ENCODE measurements at places on chromosomes 3 and 15.

- DNase-seq = no peak
Measured at GRCh38 chr15:101578443-101578894, 73.7 kb downstream of the TM2D3 start.

DNA sequence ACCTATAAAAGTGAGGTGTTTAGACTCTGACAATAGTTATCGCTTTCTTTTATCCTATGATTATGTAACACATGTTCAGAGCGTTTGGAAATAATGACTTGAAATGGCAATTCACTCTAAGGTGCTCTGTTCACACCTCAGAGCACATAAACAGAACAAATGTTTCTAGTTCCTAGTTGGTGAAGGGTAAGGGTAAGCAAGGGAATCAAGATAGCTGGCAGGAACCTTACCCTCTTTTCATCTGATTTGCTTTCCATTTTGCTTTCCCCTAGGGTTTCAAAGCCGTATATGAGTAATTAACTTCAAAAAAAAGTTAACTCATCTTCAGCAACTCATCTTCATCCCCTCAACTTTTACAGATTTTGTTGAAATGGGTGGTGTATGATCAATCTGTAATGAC lies 2.3 kb upstream of the ATOSA start:
- DNase-seq = no peak

DNA sequence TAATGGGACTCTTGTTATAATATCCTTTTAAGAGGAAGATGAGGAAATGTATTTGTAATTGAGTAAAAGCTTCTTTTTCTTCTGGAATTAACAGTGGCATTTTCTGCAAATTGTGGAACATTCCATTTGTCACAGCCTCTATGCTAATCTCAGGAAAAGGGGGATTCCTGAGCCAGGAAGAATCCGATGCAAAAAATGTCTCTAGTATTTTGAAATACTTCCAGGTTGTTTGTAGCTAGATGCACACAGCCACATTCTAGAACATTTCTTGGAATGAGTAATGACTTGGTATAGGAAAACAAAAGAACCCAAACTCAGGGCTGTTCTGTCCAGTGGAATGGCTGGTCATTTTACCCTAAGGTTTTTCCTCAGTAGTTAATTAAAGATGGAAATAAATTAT lies 98.5 kb upstream of the SLC2A2 start:
- no peak for DNase-seq

DNA sequence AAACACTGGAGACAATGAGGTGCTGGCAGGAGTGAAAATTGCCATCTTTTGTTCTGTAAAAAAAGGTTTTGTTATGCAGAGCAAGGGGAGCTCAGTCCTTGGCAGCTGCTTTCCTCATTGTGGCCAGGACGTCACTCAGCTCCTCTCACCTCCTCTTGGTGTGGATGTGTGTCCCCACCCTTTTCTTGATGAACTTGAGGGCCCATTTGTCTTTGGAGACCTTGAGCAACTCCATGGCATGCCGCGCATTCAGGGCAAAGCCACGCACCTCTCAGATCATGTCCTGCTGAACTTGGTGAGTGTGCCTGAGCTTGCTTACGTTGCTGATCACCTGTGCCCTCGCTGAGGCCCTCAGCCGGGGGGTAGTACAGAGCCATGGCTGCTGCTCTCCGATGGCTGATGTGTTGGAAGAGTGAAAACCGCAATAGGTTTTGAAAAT lies 24.5 kb upstream of the BDH1 start:
- no peak for DNase-seq

- no peak for DNase-seq
Measured at GRCh38 chr3:5270666-5271371, 83.3 kb downstream of the EDEM1 start.

- DNase-seq = peak; percentile 36
Measured at GRCh38 chr3:197456261-197457091, 99.3 kb downstream of the BDH1 start.

GRCh38 chr3:53350652-53351051 lies 3.3 kb upstream of the DCP1A start:
- DNase-seq = no peak

GRCh38 chr3:128489927-128490649 lies 2.9 kb downstream of the GATA2 start:
- no peak for DNase-seq

GRCh38 chr15:85164841-85165466 lies 183.3 kb downstream of the PDE8A start:
- DNase-seq = no peak

GRCh38 chr3:12737319-12737718 lies 21.7 kb downstream of the TMEM40 start:
- no peak for DNase-seq

- DNase-seq = no peak
Measured at GRCh38 chr3:25510797-25511196, 82.7 kb downstream of the RARB start.

DNA sequence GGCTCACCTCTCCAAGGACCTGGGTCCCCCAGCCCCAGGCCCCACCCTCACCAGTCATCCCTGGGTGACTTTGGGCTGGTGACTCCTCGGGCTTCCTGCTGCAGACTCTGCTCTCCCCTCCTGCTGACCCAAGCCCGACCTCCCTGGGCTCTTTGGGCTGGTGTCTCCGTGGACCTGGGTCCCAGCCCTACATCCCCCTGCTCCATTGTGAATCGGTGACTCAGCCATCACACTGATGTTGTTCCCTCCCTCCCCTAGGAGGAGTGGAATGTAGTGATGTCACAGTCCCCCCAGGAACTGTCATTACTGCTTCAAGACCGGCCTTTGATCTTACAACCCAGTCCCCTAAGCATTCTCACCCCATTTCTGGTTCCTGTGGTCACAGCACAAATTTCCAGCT lies 83.7 kb downstream of the ADAMTS7 start:
- DNase-seq = no peak

- no peak for DNase-seq
Measured at GRCh38 chr3:126499401-126499800, 18.2 kb downstream of the UROC1 start.

DNA sequence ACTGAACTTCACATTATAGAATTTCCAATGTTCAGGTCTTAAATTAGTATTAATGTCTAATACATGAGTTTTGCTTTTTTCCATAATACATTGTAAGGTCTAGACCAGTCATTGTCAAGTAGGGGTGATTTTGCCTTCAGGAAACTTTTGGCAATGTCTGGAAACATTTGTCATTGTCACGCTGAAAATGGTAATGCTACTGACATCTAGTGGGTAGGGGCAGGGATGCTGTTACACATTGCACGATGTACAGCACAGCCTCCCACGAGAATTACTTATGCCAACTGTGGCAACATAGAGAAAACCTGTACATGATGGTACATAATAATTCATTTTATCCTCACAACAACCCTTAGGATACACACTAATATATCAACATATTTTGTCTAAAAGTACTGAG lies 384.1 kb downstream of the CADM2 start:
- DNase-seq = no peak

DNA sequence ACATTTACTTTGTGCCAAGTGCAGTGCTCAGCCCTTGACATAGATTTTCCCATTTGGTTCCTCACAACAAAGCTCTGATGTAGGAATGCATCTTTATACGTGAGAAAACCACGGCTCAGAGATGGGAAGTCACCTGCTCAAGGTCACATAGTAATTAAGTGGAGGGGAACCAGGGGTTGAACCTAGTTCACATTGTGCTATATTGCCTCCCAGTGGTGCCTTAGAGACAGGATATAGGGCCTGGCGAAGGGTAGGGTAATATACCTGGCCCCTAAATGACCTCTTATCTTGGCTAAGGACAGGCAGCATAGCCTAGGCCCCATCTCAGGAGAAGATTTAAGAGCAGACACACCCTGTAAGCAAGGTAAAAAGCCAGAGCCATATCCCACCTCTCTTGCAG lies 71.5 kb downstream of the FOXP1 start:
- peak; percentile 3 for DNase-seq

- no peak for DNase-seq
Measured at GRCh38 chr15:100692671-100693070, 90.3 kb downstream of the ASB7 start.

DNA sequence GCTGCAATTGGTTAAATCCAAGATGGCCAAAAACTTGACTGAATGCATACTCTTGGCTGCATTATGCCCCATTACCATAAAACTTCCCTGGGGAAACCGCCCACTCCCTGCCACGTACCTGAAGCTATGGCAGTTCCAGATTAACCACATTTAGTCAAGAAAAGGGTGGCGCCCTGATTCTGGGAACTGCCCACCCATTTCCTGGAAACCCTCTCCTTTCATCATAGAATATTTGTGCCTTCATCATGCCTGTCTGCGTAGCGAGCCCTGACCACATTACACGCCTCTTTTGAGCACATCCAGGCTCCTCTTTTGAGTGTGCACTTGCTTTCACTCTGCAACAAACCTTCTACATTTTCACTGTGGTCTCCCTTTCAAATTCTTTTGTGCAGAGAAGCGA lies 5.2 kb downstream of the LINS1 start:
- peak; percentile 92 for DNase-seq

DNA sequence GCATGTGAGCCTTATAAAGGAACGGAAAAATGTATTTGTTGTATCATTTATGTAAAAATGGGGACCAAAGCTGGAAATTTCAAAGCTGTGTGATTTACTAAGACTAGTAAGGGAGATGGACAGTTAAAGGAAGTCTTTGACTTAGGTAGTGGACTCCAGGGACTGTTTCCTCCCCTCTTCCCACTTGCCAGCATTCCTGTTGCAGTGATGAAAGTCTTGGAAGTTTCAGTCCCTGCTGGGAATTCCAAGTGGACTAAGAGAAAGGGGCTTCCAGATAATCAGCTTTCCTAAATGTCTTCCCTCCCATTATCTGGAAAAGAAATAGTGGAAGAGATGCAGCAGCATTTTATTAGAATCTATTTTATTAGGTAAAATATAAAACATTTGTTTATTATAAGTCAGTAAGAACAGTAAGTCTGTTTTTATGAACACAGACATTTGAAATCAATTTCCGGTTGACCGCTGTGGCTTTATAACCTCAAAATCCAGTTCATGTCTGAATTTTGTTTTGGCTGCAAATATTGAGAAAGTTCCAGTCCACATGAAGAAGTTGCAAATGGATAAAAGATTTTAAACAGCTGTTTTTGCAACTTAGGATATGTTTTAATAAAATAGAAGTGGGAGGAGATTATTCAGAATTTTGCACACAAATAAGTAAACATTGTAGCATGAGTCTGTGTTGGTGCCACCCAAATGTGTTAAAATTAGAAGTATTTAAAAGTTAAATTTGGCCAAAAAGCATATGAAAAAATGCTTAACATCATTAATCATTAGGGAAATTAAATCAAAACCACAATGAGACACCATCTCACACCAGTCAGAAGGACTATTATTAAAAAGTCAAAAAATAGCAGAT lies 141.8 kb downstream of the IL20RB start:
- no peak for DNase-seq

GRCh38 chr15:37978231-37978630 lies 43.8 kb downstream of the TMCO5A start:
- no peak for DNase-seq

DNA sequence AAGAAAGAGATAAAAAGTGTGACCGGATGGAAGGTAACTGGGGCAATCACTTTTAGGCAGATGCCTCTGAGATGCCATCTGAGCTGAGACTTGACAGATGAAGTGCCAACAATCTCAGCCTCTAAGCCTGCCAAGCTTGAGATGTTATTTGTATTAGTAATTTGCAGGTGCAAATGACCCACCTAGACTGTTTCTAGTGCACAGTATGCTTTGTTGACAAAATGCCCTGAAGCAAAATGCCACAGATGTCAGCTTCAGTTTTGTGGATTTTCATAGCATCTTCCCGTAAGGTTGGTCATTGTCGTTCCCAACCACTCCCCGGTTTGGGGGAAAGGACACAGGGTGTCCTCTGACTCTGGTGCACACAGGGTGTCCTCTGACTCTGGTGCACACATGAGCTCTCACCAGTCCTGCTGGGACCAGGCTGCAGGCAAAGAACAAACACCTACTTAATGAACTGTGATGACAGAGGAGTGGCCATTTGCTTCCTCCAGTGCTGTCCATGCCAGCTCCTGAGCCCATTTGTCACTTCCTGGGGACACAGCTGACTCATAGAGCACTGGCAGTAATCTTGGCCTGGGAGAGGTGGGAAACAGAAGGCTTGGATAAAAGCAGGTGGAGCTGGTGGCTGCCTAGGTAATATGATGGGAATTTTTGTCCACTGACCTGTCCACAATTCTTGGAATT lies 16.7 kb upstream of the PPP1R2 start:
- DNase-seq = no peak

- DNase-seq = no peak
Measured at GRCh38 chr15:69824075-69824876, 273.4 kb downstream of the TLE3 start.

- DNase-seq = no peak
Measured at GRCh38 chr15:45678459-45679178, 43.8 kb downstream of the SQOR start.

DNA sequence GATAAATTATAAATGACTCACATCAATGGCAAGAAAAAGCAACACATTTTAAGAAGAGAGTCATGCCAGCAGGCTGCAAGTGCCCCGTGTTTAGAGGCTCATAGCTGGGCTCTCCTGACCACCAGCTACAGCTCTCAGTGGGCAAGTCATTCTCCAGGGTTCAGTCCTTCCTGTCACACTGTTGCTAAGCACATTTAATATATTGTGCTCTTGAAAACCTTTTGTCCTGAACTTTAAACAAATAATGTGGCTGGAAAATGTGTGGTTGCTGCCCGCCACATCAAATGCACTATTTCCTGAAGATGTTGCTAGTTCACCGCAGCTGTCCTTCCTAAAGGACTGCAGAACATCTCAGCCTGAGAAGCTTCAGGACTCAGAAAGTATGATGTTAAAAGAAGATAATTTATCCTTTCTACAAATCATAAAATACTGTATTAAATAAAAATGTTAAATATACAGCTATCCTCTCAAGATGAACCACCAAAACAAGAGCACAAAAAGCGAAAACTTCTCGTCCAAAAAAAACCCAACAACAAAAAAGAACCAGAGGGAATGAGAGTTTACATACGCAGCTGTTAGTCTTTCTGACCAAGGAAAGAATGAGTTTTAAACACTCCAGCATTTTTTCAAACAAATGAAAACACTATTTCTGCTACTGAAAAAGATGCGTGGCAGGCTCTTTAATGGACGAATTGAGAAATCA lies 951 bp downstream of the TARS3 start:
- peak; percentile 53 for DNase-seq
